ENCODE measurements at places on chromosomes 11 and 22.

DNA sequence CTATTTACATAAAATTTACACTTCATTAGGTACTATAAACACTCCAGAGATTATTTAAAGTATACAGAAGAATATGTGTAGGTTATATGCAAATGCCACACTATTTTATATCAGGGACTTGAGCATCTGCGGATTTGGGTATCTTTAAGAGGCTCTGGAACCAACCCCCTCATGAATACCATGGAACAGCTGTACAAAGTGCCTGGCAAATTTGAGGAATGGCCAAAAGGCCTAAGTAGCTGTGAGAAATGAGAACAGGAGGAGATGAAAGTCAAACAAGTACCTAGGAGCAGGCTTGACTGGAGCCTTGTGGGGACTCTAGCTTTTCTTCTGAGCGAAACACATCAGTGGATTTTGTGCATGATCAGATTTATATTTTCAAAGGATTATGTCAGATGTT, 149.3 kb downstream of the RBFOX2 start:
- DNase-seq, result no peak

GRCh38 chr11:115214644-115215234, 289.5 kb downstream of the CADM1 start:
- no peak for DNase-seq

DNA sequence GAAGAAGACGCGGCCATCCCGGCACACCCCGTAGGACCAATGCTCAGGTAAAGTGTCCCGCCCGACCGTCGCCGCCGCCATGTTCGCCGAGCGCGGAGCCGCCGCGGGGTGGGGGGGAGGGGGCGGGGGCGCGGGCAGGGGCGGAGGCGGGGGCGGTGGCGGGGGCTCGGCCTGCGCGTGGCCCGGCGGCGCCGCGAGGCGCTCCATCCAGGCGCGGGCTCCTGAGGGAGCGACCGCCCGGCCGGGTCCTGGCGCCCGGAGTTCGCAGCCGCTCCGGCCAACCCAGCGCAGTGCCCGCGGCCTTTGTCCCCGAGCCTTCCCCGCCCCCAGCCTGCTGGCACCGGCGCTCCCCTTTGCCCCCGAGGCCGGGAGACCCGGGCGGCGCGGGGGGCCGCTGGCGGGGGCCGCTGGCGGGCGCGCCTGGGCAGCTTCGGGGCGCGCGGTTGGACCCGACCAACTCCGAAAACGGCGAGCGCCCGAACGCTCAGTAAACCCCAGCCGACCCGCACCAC, at the start of gene PLEKHA7:
PLEKHA7 (minus strand) TSS at position 94 of the 512 bp plus-strand sequence; CDS start at position 81, 13 bp downstream.
- DNase-seq, result no peak

- DNase-seq, result no peak
Measured at GRCh38 chr11:1761857-1762536, 1.7 kb downstream of the CTSD start.

DNA sequence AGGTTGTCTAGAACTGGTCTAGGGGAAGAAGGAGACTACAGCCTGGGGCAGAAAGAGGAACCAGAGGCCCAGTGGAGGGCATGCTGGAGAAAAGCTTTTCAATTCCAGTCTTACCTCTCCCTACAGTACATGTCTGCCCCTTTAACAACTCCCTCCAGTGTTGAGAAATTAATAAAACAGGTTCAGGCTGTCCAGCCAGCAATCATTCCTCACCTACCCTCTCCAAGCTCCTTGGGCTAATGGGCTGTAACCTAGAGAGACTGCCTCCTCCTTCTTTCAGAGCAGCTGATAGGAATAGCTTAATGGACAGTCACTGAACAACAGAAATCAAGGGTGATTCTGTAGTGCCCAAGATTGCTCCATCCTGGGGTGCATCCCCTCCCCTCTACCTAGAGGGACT, 8.8 kb downstream of the SLC35F2 start:
- no peak for DNase-seq

- no peak for DNase-seq
Measured at GRCh38 chr22:22751043-22751603, 106.7 kb downstream of the GGTLC2 start.

- no peak for DNase-seq
Measured at GRCh38 chr11:6995703-6996102, 24.4 kb downstream of the ZNF214 start.

- DNase-seq, result no peak
Measured at GRCh38 chr11:109993786-109994185, 99.4 kb upstream of the ZC3H12C start.

GRCh38 chr11:15794361-15795150, 561.8 kb downstream of the SOX6 start:
- DNase-seq, result no peak

DNA sequence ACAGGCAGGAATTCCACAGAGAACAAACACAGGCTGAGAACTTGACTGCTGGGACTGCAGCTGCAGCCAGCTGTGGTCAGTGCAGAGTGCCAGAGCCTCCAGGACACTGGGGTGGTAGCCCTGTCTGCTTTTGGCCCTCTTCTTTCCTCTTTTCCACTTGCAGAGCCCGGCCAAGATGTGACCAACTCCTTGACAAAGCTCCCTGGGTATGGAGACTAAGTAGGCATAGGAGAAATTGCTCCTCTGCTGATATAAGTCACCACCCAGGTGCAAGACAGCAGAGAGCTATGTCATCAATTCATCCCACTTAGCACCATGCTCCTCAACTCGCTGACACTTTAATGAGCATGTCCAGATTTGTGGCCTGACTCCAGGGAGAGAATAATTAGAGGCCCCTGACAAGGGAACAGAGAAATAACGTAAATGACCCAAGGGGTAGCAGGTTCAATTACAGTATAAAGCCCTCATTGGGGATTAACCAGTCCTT, 369.4 kb upstream of the B3GAT1 start:
- no peak for DNase-seq

GRCh38 chr11:110026858-110027626, 66.2 kb upstream of the ZC3H12C start:
- DNase-seq, result no peak

DNA sequence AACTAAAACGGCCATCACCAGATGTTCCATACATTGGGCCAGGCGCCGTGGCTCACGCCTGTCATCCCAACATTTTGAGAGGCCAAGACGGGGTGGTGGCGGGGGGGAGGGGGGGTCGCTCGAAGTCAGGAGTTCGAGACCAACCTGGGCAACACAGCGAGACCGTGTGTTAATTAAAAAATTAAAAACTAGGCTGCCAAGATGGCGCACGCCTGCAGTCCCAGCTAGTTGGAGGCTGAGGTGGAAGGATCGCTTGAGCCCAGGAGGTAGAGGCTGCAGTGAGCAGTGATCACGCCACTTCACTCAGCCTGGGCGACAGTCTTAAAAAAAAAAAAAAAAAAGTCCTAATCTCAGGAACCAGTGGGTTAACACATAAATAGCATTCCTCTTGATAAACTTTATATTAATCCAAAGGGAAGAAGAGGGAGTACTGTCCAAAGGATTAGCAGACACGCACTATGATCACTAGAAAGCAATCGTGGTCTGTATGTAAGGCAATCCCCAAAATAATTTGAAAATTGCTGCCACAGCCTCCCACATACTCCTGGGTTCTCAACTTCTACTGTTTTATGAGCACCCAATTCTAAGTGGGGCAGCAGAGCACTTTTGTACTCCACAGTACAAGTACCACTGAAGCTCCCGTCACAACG, 604 bp downstream of the PUS3 start:
- no peak for DNase-seq

GRCh38 chr11:64742087-64742888, 1.7 kb downstream of the RASGRP2 start:
- no peak for DNase-seq

- no peak for DNase-seq
Measured at GRCh38 chr11:63939397-63939891, 642 bp downstream of the NAA40 start.

- DNase-seq, result no peak
Measured at GRCh38 chr22:33811686-33812085, 108.6 kb downstream of the LARGE1 start.

GRCh38 chr22:41092023-41092817, at the start of gene EP300:
TSS of gene EP300 (plus strand) at chr22:41092592. CDS start at chr22:41093005, 413 bp downstream.
- no peak for DNase-seq

- no peak for DNase-seq
Measured at GRCh38 chr11:111245425-111245824, at the start of gene POU2AF2. TSS of gene POU2AF2 (plus strand) at chr11:111245725. CDS start at chr11:111245854, 129 bp downstream.

- DNase-seq, result no peak
Measured at GRCh38 chr11:65180877-65181568, 705 bp upstream of the CAPN1 start.

DNA sequence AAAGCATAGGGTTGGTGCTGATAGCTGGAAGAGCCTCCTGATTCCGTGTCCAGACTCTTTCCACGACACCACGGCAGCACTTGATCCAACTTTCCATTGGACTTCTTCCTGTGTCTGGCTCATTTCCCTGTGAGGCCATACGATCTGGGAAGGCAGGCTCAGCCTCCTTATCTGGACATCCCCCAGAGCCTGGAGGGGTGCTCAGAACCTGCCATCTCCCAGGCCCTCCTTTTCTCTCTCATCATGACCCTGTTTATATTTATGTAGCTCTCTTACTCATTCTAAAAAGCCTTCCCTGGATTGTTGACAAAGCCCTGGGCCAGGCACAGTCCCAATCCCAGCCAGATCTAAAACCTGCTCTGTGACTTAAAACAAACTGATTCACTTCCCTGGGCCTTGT, 7.8 kb upstream of the BCL9L start:
- no peak for DNase-seq

DNA sequence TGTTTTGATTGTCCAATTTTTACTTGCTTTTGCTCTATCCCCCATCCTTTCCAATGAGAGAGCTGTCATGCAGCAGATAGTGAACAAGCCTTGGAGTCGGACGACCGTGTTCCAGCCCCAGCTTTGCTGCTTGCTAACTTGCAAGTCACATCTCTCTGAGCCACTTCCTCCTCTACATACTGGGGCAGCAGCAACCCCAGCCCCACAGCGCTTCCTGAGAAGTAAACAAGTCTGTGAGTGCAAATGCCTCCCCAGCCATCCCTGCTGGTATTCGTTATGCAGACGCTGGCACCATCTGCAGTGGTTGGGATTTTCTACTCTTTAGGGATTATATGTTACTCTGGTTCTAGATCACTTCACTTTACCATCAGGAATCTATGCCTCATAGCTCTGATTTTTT, 35.0 kb downstream of the TPBGL start:
- no peak for DNase-seq

- no peak for DNase-seq
Measured at GRCh38 chr11:88626216-88626615, 288.7 kb upstream of the CTSC start.

- DNase-seq, result no peak
Measured at GRCh38 chr11:46612326-46612725, 4.7 kb downstream of the HARBI1 start.

DNA sequence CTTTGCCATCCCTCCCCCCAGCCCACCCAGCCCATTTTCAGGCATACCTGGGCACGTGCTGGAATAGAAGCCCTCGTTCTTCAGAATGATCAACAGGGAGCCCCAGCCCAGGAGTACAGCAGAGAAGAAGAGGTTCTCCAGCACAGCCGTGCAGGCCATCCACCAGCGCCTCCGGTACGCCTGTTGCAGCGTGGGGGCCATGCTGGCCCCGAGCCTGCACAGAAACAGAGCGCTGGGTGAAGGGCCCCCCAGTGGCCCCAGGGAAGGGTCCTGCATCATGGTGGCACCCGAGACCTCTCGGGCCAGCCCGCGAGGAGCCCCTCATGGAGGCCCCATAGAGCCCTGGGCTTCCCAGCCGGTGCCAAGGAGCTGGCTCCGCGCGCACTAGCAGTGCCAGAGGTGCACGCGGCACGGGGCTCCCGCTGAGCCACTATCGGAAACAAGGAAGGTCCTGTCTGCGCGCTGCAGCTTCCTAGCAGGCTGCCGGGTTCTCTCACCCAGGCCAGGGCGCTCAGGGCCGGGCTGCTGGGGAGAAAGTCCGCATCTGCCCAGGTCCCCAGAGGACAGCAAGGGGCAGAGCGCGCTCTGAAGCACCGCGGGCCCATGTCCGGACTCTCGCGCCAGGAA, 1.5 kb downstream of the SLC43A1 start:
- no peak for DNase-seq

DNA sequence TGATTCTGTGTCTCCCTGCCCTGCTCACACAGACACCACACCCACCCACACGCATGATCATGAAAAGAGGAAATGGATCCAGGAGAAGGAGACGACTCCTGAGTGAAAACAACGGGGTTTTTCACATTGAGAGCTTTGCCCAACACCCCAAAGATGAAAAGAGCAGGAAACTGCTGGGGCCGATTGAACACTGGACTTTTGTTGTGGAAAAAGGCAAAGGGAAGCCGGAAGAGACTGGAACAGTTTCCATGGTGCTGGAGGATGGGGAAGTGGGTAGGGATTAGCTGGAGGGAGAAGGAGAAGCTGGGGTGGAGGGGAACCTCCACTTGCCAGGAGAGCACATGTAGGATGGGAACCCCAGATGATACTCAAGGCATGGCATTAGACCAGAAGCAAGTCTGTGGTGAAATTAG, 5.2 kb upstream of the SLC43A3 start:
- no peak for DNase-seq

- DNase-seq, result no peak
Measured at GRCh38 chr11:61524963-61525587, 16.5 kb downstream of the LRRC10B start.

DNA sequence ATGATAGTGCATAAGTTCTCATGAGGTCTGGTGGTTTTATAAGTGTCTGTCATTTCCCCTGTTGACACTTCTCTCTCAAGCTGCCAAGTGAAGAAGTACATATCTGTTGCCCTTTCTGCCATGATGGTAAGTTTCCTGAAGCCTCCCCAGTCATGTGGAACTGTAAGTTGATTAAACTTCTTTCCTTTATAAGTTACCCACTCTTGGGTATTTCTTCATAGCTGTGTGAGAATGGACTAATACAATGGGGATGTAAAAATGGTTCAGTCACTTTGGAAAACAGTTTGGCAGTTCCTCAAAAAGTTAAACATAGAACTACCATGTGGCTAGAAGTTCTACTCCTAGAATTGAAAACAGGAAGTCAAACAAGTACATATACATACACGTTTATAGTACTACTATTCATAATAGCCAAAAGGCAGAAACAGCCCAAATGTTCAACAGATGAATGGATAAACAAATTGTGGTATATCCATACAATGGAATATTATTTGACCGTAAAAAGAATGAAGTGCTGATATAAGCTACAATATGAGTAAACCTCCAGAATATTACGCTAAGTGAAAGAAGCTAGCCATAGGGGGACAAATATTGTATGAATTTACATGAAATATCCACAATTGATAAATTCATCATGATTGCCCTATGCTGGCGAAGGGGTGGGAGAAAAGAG, 16.0 kb upstream of the DKK3 start:
- DNase-seq, result no peak

GRCh38 chr11:94595076-94595475, 27.9 kb downstream of the PIWIL4 start:
- DNase-seq, result no peak

- no peak for DNase-seq
Measured at GRCh38 chr11:124376280-124376679, 8.0 kb downstream of the OR8B2 start.

Data from non-pigmented ciliary epithelial cell (primary cell).